ENCODE measurements at places on chromosomes 12 and 14.

GRCh38 chr12:66709893-66710292 lies 31.0 kb upstream of the GRIP1 start:
- DNase-seq, result no peak

- no peak for DNase-seq
These were observed 584.5 kb upstream of the TBX3 start for GRCh38 chr12:115268451-115268850.

DNA sequence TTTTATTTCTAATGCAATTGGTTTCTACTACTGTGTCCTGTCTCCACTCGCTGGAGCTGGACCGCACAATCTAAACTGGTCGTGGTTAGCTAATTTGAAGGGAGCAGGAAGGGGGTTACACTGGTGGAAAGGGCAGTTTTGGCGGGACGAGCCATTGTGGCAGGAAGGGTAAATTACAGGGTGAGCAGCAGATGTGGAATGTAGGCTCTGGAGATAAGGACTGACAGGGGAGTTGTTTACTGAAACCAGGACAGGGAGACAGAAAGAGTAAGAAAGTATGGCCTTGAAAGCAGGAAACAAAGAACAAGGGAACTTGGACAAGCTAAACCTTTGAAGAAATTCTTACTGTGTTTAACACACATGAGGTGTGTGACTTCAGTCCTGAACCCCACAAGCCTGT lies 147.8 kb downstream of the ATXN7L3B start:
- no peak for DNase-seq

DNA sequence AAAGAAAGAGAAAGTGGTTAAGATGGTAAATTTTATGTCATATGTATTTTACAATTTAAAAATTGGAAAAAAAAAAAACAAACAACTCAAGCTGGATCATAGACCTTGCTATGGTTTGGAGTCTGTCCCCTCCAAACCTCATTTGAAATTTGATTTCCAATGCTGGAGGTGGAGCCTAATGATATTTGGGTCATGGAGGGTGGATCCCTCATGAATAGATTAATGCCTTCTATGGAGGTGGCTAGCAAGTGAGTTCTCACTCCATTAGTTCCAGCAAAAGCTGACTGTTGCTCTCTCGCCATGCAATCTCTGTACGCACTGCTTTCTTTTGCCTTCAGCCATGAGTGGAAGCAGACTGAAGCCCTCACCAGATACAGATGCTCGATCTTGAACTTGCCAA lies 22.2 kb upstream of the AP4S1 start:
- DNase-seq, result no peak

DNA sequence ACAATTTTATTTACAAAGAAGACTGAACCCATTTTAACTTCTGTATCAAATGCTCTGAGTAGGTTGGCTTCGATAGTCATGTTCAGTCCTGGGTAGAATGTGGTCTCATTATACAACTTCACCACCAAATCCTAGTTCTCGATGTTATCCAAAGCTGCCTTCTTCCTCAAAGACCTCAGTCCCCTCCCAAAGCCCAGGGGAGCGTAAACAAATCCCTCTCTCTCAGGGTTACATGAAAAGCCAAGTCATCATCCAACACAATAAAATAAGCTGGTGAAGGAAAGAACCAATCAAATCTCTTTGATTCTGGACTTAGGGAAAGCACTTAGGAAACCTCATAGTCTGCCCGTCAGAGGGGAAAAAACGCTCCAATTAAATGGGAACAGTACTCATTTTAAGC lies 9.1 kb downstream of the PTCSC3 start:
- DNase-seq, result no peak

GRCh38 chr14:54676812-54677708 lies 110.1 kb downstream of the SAMD4A start:
- DNase-seq, result no peak

GRCh38 chr12:2192231-2192630 lies 139.4 kb downstream of the CACNA1C start:
- no peak for DNase-seq

GRCh38 chr14:23160924-23161522 lies 22.4 kb downstream of the SLC7A8 start:
- no peak for DNase-seq

DNA sequence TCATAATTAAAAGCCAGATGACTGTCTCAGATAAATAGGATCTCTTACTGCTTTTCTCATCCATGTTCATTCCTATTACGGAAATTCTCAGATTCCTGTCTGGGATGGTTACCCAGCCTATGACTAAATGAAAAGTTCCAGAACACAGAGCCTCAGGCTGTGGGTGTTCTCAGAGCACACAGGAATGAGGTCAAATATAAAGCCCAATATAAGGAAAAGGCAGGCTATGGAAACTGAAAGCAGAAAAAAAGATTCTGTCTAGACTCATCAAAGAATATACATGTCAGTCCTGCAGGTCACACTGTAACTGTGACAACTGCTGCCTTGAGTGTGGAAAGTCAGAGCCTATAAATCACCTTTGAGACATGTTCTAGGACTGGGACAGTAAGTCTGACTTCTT lies 64.3 kb downstream of the DCAF5 start:
- DNase-seq, result no peak

DNA sequence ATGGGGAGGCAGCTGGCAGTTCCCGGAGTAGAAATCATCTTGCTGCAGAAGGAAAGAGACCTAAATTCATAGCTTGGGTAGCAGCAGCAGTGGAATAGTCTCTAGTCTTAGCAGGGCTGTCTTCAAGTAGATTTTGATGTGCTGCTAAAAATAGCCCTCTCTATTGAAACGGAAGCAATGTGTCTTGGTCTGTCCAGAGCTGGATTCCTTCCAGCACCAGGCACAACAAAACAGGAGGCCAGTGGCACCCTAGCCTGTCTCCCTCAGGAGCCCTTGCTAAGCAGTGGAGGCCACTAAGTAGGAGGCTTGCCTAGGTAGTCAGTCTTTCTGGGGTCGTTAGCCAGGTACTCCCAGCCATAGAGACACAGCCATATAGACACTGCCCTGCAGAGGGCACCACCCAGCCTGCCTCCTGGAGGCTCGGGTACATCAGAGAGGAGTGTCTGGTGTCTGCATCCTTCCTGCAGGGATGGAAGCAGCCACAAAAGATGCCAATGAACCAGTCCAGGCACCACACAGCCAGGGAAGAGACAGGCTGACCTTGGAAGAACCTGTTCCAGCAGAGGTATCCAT lies 97.5 kb downstream of the CRACR2A start:
- peak; percentile 6 for DNase-seq

DNA sequence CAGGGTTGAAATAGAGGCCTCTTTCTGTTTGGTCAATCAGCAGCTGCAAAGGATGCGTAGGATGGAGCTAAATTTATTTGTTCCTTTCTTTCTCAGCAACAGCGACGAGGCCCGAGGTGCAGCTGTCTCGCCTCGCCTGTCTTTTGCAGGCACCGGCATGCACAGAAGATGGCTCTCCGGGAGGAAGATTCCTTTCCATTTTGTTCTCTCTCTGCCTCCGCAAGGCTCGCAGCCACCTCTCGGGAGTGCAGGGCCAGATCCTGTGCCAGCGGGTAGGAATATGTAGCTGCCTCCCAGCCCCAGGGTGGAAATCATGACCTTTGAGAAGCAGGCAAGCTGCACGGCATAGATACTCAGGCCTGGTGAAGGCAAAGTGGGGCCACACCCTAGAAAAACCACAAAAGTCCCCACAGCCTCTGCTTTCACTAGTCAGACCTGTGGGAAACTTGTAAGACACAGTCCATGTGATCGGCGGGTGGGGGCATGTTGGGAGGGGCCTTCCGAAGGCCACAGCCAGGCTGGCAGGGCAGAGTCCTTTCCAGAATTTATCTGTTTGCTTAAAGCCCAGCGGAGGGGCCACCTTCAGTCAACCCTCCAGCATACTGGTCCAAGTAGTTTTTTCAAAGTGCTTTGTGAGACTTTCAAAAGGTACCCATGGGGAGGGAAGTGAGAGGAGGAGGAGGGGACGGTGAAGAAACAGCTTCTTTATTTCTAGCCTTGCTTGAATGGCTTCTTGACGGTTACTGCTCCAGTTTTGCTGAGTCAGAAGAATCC lies at the start of gene MAP1LC3B2:
Gene MAP1LC3B2, plus strand, starts transcription at position 220 of the 774 bp plus-strand sequence. CDS start 16,562 bp downstream, outside the sequence.
- peak; percentile 83 for DNase-seq

- DNase-seq, result no peak
These were observed at the start of gene CPNE6 for GRCh38 chr14:24071144-24071697. Gene CPNE6, plus strand, starts transcription at chr14:24071562. Its CDS starts 1,375 bp downstream, at chr14:24072937.

DNA sequence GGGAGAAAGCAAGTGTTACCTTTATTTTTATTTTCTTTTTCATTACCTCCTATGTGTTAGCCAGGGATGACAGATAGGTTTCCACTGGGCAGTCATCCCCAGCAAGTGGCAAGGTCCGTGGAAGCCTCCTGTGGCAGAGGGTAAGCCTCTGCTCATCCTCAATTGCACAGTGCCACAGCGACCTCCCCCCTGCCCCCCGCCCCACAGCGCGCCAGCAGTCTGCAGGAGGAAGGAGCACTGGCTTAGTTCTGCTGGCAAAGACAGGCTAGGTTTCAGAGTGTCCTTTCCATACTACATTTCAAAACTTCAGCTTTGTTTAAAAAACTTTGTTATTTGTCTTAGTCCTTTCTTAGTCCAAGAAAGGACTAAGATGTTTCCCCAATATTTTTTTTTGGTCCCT lies 194.7 kb downstream of the EXOC5 start:
- no peak for DNase-seq

DNA sequence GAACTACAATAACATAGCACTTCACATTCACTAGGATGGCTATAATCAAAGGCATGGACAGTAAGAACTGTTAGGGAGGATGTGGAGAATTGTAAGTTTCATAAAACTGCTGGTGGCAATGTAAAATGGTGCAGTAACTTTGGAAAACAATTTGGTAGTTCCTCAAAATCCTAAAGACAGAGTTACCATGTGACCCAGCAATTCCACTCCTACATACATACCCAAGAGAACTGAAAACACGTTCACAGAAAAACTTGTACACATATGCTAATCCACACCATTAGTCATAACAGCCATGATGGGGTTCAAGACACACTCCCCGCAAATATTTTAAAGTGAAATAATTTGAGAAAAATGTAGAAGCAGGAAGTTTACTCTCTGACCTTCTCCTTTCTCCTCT lies 31.7 kb downstream of the GALC start:
- DNase-seq, result no peak

GRCh38 chr12:7351177-7351576 lies 47.3 kb downstream of the ACSM4 start:
- no peak for DNase-seq

DNA sequence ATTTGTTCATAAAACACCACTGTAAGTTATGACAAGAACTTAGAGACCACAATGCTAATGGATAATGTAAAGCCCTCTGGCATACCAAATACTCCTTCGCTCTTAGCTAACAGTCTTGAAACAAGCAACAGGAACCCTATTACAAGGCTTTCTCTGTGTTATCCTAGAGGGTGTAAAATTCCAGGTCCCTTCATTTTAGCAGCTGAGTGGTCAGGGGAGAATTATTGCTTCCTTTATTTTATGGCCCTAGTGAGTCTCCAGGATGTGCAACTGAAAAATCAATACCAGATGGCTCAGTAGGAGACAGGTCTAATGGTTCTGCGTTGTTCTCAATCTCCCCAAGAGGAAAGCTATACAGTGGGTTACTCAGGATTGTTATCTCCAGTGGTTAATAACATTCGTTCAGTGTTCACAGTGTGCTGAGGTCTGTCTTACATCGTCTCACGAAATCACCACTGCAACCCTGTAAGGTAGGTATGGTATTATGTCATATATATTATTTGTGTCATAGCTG lies 172.7 kb upstream of the CNOT2 start:
- no peak for DNase-seq

DNA sequence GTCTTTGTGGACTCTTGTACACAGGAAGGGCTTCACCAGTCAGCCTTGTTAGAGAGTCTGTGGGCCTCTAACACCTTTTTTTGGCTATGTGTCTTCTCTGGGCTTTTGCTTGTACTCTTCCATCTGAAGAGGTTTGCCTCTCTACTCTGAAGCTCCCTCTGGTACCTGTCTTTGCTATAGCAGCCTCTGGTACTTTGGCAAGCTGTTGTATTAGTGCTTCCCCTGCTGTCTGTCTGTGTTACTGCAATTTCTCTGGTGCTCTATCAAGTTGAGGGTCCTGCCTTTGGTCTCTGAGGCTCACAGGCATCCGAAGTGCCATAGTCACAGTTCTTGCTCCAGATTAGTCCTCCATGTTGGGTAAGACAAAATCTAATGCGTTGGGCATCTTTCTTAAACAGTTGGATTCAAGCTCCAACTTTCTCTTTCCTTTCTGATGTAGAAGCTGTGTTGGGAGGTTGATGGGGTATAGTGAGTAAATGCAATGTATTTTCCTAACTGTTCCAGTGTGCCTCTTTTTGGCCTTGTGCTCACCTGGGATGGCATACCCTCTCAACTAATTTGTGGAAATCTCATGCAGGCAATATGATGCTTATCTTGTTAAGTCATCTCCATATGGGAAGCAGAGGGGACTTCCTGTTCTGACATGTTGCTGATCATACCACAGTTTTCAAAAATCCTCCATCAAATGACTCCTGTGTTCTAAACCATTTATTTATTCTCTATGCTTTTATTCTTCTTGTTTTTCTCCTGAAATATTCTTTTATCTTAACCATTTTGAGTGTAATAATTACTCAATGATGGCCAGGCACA lies 88.8 kb downstream of the ATF7IP start:
- peak; percentile 58 for DNase-seq

- DNase-seq, result no peak
These were observed 132.3 kb downstream of the CHST11 start for GRCh38 chr12:104588921-104589590.

DNA sequence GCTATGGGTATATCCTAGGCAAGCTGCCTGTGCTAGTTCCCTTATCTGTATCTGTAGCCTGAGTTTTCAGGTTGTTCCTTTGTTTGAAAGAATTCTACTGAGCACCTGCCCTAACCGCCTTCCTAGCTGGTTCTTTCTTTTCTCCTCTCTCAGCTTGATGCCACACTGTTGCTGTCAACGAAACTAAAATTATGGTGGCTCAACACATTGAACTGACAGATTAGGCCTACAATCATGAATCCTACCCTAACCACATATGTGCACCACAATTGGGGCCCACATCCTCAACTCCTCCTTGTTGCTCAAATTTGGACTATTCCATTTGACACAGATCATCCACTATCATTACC lies 36.2 kb upstream of the RESF1 start:
- no peak for DNase-seq

DNA sequence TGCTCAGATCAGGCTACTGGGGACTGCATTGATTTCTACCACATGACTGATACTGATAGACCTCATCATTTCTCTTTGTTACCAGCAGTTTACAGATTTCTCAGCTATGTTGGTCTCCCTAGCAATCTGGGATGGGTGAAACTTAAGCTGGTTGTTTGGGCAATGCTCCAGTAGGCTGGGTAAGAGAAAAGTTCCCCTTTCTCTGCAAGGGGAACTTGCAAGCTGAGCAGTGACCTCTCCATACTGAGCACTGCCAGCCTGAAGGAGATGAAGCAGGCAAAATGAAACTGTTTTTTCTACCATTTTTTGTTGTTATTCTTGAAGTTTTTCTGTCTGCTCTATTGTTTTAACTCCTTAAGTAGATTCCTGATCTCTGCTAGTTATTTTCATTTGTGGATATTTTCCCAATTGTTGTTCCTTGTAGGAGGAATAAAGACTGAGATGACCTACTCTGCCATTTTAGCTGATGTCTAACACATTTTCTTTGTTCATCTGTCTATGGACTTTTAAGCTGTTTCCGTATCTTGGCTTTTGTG lies 1.3 kb upstream of the OR4M1 start:
- DNase-seq, result no peak

DNA sequence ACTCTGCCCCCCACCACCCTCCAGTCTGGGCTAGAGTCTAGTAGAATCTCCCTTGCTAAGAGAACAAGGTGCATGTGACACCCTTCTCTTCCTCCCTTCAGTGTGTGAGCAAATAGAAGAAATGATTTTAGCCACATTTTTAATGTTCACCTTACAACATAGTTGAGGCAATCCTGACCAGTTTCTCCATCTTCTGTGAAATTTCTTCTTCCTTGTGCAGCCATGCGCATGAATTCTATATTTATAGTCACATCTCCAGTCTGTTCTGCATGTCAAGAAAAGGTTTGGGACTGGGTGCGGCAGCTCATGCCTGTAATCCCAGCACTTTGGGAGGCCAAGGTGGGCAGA lies 9.5 kb upstream of the LTA4H start:
- no peak for DNase-seq
